ENCODE measurements at places on chromosomes 4 and X. TPM values are rescaled to one million over a fixed set of nuclear protein-coding genes. Genes with fewer than 3 reads are reported as not detected.

The HS3ST1 gene
- polyA plus RNA-seq: 1.3 TPM

GRCh38 chrX:97844943-97845342, 961.2 kb downstream of the RPA4 start:
- DNase-seq: no peak

DNA sequence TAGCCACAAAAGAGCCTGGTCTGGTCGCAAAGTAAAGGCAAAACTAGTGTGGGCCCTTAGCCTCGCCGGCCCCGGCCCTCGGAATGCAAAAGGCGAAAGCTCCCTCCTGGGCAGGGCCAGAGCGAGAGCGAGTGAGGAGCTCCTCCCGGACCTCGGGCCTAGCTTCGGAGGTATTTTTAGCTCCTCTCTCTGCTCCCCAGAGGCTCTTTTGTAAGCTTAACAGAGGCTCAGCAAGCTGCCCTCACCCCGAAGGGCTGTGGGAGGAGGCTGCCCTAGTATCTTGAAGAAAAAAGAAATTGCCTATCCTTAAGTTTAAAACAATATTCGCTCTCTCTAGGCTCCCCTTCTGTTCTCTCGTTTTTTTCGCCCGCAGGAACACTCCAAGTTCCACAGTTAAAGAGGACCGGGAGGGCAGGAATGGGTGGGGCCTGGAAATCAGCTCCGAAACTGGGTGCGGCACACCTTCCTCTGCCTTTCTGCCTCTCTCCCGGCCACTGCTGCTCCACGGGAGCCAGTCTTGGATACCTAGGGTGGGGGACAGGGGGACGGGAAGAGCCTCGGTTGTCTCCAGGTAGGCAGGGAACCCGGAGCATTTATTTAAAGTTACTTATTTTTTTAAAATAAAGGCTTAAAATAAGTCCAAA, 12.1 kb downstream of the HAND2 start:
- DNase-seq: peak; percentile 86

- no peak for DNase-seq
Observed at GRCh38 chr4:122643257-122643656, 22.4 kb upstream of the IL21 start.

DNA sequence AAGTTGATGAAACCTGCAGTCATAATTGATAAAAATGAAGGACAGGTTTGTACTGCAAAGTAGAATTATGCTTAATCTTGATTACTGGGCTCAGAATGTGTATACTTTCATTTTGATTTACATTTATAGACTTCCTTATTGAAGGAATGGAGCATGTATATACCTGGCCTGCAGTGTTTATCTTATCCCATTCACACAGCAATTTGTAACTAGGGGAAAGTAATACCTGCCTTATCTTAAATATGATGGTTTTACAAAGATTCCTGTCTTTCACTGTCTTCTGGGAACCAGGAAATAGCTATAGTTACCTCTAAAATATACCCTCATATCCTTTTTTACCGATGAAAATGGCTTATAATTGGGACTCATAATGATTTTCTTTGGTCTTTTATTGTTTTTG, 29.7 kb downstream of the ADD1 start:
- no peak for DNase-seq

GRCh38 chr4:79899481-79899880, 173.5 kb downstream of the ANTXR2 start:
- DNase-seq: no peak

DNA sequence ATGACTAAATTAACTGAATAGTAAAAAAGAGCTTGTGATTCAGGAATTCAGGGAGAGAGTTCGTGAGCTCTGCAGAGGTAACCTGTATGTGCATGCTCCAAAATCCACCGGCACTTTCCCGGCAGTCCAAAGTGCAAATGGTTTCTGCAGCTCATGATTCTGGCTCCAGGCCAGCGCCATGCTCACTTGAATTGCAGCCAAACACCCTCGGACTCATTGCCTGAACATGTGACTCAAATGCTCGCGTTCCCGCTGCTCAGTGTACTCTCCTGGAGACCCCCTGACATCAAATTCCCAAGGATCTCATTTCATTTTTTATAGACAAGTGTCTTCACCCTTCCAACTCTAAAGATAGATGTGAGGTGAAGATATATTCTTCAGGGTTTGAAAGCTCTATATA, 44.1 kb upstream of the SH3RF1 start:
- DNase-seq: no peak

- DNase-seq: no peak
Observed at GRCh38 chr4:84146300-84146959, 352.7 kb downstream of the NKX6-1 start.

The GTPBP6 gene
- 41.4 TPM for polyA plus RNA-seq

- no peak for DNase-seq
Observed at GRCh38 chrX:40090961-40091360, 6.8 kb downstream of the BCOR start.

The NDST4 gene
- not detected for polyA plus RNA-seq

DNA sequence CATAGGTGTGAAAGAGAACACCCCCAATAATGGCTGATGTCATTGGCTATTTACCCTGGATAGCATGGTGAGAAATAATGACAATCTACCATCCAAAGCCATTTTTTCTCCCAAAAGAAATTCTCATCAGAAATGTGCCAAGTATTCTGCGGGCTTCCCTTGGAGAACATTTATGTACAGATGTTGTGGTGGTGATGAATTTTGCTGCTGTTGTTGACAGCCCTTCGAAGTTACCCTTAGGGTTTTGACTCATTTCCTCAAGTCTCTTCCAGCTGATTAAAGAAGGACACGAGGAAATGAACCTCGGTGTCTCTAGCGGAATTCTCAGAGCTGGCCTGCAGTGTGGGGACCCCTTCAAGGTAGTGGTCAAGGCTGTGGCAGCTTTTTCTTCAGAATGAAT, 3.4 kb downstream of the KIT start:
- no peak for DNase-seq

DNA sequence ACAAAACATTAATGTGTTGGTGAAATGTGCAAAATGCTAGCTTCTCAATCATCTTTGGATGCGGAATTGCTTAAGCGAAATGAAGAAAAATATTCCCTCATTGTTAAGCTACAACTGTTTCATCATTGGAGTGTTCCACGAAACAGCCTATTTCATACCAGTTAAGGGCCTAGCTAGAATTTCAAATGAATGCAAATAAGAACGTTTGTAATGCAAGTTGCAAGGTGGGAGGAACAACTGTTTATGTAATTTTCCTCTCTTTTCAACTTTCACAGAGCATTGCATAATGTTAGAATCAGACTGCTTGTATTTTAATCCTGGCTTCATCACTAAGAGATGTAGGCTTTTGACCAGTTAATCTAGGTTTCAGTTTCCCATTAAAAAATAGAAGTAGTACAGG, 480.1 kb downstream of the IL1RAPL1 start:
- peak; percentile 4 for DNase-seq

- DNase-seq: peak; percentile 18
Observed at GRCh38 chr4:8435656-8436121, 4.8 kb downstream of the ACOX3 start.

GRCh38 chr4:187268940-187269339, 545.3 kb upstream of the FAT1 start:
- DNase-seq: no peak

The EDA2R gene
- polyA plus RNA-seq: 5.0 TPM

The SOD3 gene
- polyA plus RNA-seq: 8.9 TPM

GRCh38 chr4:6539009-6539764, 35.8 kb upstream of the MAN2B2 start:
- DNase-seq: no peak

DNA sequence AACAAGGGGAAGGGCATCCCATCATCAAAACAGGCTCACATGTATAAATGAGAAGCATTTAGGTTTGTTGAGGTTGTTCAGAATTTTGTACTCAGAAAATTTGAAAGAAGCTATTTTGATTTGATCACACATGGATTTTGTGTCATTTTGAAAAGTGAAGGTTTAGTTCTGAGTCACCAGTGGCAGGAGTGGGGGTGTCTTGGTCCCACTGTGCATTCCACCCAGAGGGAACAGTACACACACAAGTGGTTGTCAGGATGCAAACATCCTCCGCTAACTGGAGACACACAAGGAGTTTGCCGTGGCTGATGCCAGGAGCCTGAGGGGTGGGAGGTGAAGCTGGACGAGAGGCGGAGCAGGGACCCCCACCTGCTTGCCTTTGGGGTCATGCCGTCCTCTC, 198.2 kb upstream of the PSAPL1 start:
- DNase-seq: no peak

The ARHGAP6 gene
- 0.26 TPM for polyA plus RNA-seq

DNA sequence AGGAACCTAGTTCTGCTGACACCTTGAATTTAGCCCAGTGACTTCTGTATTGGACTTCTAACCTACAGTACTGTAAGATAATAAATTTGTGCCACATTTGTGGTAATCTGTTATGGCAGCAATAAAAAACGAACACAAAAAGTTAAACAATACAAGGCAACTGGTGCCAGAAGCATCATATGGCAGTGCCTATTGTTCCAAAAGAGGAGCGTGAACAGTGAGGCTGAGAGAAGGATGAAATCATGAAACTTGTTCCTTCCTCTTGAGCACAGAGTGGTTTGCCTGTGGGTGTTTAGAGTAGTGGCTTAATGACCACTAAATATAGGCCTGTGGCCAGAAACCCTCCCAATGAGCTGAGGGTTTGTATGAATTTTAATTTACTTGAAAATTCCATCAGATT, 69.7 kb upstream of the PGRMC2 start:
- DNase-seq: no peak

The KIAA1210 gene
- not detected for polyA plus RNA-seq

GRCh38 chrX:142686653-142687283, 339.0 kb upstream of the SPANXN4 start:
- DNase-seq: peak; percentile 0

- DNase-seq: peak; percentile 62
Observed at GRCh38 chr4:102761296-102761701, 531 bp upstream of the MANBA start.

DNA sequence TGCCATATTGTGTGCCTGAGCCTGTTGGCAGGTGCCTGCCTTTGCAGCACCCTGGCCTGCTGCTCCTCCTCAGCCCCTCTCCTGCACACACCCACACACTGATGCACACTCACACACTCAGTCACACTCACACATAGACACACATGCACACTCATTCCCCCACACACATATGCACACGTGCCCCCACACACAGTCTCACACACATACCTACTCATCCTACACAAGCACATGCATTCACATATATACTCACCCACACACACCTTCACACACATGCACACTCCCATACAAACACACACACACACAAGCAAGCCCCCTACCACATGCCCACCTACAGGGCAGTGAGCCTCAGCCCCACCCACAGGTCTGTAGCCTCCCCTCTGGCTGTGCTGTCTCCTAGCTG, 245.0 kb downstream of the EVC2 start:
- no peak for DNase-seq

GRCh38 chr4:31089815-31090214, 369.6 kb downstream of the PCDH7 start:
- no peak for DNase-seq

DNA sequence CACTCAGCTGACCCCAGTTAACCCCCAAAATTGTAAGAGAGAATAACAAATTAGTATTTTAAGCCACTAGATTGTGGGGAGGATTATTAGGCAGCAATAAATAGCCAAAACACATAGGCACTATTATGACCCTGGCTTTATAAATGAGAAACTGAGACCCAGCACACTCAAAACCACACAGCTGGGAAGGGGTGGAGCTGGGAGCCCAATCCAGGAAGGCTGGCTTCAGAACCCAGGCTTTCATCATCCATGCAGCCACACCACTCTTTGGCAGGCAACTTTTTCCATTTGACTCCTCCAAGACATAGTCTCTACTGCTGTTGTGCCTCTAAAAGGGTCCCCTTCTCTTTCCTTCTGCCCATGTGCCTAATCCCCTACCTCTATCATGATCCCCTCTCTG, 253.8 kb downstream of the DHX15 start:
- DNase-seq: no peak

The INTU gene
- polyA plus RNA-seq: 10.3 TPM

The BTK gene
- 0.68 TPM for polyA plus RNA-seq

- DNase-seq: no peak
Observed at GRCh38 chr4:140135529-140136088, 18.4 kb downstream of the MAML3 start.

- DNase-seq: no peak
Observed at GRCh38 chr4:161148051-161148450, 1015.7 kb downstream of the FSTL5 start.

- DNase-seq: no peak
Observed at GRCh38 chr4:85423431-85423830, 51.5 kb upstream of the ARHGAP24 start.

DNA sequence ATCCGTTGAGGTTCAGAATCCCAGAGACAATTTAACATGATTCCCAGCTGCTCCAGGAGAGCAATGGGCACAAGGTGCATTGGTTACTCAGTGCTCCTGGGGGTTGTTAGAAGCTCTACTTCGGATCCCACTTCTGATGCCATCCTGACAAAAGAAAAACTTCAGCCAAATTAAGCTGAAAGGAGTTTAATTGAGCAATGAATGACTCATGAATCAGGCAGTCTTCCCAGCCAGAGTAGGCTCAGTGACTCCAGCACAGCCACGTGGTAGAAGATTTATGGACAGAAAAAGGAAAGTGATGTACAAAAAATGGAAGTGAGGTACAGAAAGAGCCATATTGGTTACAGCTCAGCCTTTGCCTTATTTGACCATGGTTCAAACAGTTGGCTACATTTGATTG, 95.7 kb downstream of the PWWP3B start:
- DNase-seq: no peak

GRCh38 chrX:13086076-13086475, 41.7 kb upstream of the FAM9C start:
- DNase-seq: no peak

DNA sequence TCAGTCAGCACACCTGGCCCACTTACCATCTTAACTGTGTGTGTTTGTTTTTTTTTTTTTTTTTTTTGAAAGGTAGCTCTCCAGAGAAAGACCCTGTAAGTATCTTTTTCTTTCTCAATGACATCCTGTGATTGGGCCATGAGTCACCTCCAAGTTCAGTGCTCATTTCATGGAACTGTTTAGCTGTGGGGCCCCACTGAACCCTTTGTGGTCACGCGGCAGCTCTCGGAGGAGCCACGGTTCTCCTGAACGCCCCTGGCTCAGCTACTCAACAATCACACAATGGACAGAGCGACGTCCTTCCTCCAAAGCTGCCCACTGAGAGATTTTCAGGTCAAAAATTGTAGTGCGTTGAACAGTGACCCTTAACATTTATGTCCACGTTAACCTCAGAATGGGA, 14.2 kb upstream of the IL3RA start:
- no peak for DNase-seq

The CLIC2 gene
- polyA plus RNA-seq: 0.61 TPM

GRCh38 chr4:155837203-155837796, 28.8 kb downstream of the ASIC5 start:
- DNase-seq: no peak

The GAGE13 gene
- not detected for polyA plus RNA-seq

GRCh38 chr4:137206781-137207180, 325.5 kb downstream of the PCDH18 start:
- DNase-seq: no peak
